Hepatocyte (in vitro differentiated cells): ENCODE measurements at places on chromosomes 3 and 15. TPM values are rescaled to one million over a fixed set of nuclear protein-coding genes. Genes with fewer than 3 reads are reported as not detected.

DNA sequence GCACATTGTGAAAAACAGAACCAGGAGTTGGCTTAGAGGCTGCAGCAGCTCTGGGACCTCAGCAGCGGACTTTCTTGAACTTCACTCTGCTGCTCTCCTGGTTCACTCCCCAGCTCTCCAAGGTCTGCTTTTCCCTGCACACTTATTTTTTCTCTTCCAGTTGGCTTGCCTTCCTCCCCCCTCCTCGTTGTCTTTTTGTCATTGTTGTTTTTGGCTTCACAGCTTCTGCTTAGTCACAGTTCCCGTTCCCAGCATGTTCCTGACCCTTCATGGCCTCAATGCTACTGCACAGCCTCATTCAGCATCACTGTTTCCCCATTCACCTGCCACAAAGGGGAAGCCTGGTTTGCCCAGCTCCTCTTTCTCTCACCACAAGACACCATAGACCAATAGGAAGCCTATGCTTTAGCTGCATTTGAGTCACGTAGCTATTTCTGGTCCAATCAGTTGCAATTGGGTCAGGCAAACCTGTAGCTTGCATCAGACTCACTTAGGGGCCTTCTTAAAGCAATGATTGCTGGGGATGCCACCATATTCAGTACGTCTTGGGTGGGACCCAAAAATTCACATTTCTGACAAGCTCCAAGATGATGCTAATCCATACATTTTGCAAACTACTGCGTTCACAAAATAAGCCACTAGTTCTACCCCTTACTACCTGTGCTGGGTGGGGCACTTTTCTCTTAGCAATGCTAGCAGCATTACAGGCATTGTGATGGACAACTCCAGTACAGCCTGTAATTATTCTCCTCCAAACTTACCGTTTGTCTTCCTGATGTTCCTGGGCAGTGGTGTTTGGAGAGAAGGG is 7.8 kb upstream of the SUMF1 start:
- DNase-seq: no peak

DNA sequence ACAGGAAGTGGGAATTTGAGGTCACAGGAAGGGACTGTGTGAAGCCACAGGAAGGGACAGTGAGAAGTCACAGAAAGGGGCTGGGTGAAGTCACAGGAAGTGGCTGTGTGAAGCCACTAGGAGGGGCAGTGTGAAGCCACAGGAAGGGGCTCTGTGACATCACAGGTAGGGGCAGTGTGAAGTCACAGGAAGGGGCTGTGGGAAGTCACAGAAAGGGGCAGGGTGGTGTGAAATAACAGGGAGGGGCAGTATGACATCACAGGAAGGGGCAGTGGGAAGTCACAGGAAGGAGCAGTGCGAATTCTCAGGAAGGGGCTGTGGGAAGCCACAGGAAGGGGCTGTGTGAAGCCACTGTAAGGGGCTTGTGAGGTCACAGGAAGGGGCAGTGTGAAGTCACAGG is 35.8 kb downstream of the GASK1A start:
- no peak for DNase-seq

DNA sequence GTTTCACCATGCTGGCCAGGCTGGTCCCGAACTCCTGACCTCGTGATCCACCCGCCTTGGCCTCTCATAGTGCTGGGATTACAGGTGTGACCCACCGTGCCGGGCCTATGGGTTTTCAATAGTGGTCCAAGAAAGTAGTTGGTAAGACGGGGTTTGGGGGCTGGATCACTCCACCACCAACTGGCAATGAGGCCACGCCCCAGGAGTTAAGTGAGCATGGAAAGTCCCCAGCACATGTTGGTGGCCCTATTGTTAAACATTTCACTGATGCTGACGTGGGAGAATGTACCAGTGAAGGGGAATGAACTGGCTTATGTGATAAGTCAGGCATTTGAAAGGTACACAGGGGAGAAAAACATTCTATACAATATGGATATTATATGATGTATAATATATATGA is 80.4 kb downstream of the CHRD start:
- DNase-seq: no peak

GRCh38 chr3:57155310-57155643 is 9.9 kb downstream of the IL17RD start:
- no peak for DNase-seq

- no peak for DNase-seq
These were observed 170.0 kb downstream of the NR2F2 start for GRCh38 chr15:96500508-96500907.

DNA sequence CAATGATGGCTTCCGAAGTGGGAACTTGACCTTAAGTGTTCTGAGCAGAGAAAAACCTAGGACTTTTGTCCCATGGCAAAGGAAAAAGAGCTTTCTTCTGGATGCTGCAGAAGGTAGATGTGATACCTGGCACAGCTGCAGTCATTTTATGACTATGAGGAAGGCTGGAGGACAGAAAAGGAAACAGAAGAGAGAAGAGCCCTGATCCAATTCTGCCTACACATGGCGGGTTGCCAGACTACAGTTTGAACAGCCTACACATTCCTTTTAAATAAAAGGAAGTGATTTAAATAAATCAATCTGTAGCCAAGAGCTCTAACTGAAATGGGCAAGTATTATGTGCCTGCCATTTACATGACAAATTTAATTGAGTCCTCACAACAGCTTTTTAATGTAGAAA is 43.6 kb upstream of the CHRNB4 start:
- no peak for DNase-seq

GRCh38 chr3:14909250-14909649 is 38.1 kb upstream of the NR2C2 start:
- DNase-seq: no peak

GRCh38 chr3:48428088-48428571 is 1.8 kb downstream of the PLXNB1 start:
- DNase-seq: no peak

GRCh38 chr15:81327516-81327915 is 3.6 kb upstream of the STARD5 start:
- DNase-seq: no peak

- DNase-seq: peak; percentile 78
These were observed 1.1 kb upstream of the SPTBN5 start for GRCh38 chr15:41894791-41895463.

GRCh38 chr3:78123058-78123457 is 1083.2 kb downstream of the ROBO2 start:
- no peak for DNase-seq

GRCh38 chr3:31132132-31132769 is 237.8 kb upstream of the GADL1 start:
- peak; percentile 37 for DNase-seq

GRCh38 chr3:122679882-122680474 is 661 bp upstream of the PARP14 start:
- peak; percentile 37 for DNase-seq

- no peak for DNase-seq
These were observed 132.1 kb upstream of the WNT5A start for GRCh38 chr3:55619046-55619808.

GRCh38 chr15:65580287-65580686 is 30.6 kb downstream of the INTS14 start:
- peak; percentile 31 for DNase-seq

- DNase-seq: no peak
These were observed 69.6 kb upstream of the FAM174B start for GRCh38 chr15:92725171-92725570.

DNA sequence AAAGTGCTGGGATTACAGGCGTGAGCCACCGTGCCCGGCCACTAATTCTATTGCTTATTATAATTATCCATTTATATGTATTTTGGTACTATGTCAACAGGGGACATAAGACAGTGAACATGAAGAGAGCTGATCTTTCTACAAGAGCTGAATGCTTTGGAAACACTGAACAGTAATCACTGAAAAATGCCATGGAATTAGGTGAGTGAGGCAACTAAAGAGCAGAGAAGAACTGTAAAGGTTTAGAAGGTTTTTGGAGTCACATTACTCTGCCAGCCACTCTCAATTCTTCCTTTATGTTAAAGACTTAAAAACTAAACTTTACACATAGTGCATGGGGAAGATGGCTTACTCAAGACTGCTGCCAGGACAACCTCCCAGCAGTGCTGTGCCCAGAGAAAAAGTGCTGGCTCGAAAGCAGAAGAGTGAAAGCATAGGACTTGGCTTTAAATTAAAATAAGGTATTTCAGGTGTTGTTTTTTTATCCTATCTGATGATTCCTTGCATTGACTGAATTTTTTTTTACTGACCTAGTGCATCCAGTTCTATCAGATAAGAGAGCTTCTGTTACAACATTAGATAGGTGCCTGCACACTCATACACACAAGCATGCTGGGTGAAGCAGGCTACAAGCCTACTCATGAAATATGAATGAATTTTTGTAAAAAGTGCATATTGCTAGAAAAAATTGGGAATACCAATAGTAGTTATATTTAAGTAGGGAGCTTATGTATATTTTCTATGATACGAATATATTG is 28.7 kb upstream of the CACNA2D3 start:
- DNase-seq: no peak

DNA sequence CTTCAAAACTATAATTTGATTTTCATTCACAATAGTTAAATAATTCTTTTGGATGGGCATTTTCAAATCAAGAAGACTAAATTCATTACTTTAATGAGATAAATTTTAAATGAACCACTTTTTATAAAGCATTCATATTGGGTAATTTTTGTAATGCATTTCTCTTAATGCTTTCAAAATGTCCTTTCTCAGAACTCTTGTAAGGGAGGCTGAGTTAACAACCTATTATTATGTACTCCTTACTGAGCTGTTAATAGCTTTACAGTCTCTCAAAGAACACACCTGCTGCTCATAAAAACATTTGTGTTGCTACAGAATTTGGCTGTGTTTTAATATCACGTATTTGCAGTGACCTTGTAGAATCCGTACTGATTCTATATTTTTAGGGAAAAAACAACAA is 334.0 kb upstream of the ARL6 start:
- DNase-seq: no peak

DNA sequence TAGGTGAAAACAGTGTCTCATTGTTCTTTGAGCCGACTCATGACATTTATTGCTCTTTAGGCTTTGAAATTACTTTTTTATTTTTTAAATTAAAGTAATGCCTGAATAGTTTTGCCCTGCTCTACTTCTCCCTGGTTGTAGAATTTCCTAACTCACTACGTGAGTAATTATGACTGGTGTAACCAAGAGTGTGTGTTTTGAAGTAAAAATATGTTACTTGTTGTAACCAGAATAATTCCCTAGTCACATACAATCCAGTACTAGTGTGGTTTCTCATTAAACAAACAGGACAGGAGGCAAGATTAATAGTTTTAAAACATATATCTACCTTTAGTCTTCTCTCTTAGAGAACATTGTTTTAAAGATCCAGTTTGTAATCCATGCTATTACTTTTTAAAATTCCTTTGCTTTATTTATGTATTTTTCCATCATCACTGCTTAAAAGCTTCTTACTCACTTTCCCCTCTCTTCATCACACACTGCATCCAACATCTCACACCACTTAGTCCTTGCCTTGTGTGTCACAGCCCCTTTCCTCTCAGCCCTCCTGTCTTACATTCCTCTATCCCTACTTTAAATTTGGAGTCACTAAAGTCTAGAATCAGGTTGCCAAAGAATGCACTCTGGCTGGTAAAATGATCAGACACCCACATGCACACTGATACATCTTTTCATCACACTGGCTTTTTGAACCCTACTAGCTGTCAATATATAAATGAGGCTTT is 219.7 kb downstream of the WNT5A start:
- no peak for DNase-seq

DNA sequence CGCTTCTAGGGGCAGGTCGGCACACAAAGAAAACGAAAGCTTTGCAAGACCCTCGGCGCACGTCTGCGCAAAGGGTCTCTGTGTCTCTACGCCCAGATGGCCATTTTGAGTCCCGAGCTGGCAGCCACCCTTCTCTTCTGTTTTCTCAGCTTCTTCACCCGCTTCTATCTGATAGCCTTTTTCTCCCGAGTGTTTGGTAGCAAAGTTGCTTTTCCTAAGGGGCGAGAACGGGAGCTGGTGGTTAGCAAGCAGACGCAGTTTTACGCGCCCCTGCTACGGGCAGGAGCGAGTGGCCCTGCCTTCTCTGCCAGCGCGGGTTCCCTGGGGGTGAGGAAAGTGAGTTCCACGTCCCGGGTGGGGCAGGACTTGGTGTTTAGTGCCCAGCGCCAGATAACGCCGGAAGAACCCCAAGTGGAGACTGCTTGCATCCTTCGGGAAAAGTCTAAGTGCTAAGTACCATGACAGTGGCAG is 2.9 kb upstream of the MKRN2 start:
- DNase-seq: no peak

- peak; percentile 60 for DNase-seq
These were observed 730 bp upstream of the ZNF710 start for GRCh38 chr15:90000186-90001001.

- no peak for DNase-seq
These were observed 253.4 kb downstream of the VGLL3 start for GRCh38 chr3:86737517-86737916.

DNA sequence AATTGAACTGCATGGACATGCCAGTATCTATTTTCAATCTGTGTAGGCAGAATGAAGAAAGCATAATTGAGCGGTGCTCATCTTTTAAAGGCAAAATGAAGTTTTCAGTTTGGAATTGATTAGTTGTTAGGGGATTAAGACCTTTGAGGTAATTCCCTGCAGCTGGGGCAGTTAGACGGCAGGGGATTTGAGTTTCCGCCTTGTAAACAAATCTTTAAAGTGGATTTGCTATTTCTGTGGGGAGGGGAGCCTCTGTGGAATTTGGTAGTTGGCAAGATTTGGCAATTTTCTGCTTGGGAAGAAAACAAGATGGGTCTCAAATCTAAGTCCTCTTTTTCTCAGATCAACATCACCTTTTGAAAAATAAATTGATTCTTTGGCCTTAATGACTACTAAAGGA is 212.5 kb upstream of the CNTN6 start:
- DNase-seq: no peak

DNA sequence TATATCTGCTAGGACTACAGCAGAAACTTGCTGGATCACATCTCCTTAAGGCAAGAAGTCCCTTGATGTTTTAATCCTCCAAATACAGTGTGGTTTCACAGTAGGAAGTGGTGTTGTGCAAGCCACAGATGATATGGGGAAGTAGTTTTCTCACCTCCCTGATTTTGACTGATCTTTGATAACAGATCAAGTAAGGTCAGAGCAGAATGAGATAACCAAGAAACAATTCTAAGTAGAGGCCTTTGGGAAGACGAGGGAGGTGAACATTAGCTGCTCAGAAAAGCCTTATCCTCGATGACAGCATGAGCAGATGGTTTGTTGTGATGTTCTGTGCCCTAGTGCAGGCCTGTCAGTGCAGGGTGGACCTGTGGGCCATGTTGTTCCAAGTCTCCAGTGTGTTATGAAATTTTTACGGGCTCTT is 61.3 kb downstream of the RIOX2 start:
- DNase-seq: peak; percentile 6

GRCh38 chr3:142577696-142578328 is 721 bp downstream of the ATR start:
- DNase-seq: no peak

Gene CCDC39
- not detected in 2 replicates for polyA plus RNA-seq

Gene HHLA2
- 6.1 TPM in 2 replicates for polyA plus RNA-seq

Gene ADGRG7
- polyA plus RNA-seq: 2.5 and 4.9 TPM in 2 replicates

Gene CSNK1G1
- polyA plus RNA-seq: 7.7 and 8.5 TPM in 2 replicates

Gene FAM227B
- polyA plus RNA-seq: 9.0 and 9.2 TPM in 2 replicates

Gene TGFBR2
- polyA plus RNA-seq: 30.2 and 42.2 TPM in 2 replicates

Gene MORC1
- polyA plus RNA-seq: 2.8 and 5.7 TPM in 2 replicates

Gene CADPS
- 1.3 and 2.8 TPM in 2 replicates for polyA plus RNA-seq

Gene OR4M2
- polyA plus RNA-seq: not detected in 2 replicates

Gene PLCH1
- 1.4 and 2.6 TPM in 2 replicates for polyA plus RNA-seq

Gene ARNT2
- 3.9 and 4.7 TPM in 2 replicates for polyA plus RNA-seq

Gene ZMYND10
- 0.18 and 0.77 TPM in 2 replicates for polyA plus RNA-seq
